ENCODE measurements at places on chromosomes 4 and X.

GRCh38 chr4:176492646-176493302 lies 173.0 kb downstream of the SPCS3 start:
- no peak for DNase-seq

- no peak for DNase-seq
Observed at GRCh38 chrX:107601759-107602158, 26.6 kb upstream of the PRPS1 start.

DNA sequence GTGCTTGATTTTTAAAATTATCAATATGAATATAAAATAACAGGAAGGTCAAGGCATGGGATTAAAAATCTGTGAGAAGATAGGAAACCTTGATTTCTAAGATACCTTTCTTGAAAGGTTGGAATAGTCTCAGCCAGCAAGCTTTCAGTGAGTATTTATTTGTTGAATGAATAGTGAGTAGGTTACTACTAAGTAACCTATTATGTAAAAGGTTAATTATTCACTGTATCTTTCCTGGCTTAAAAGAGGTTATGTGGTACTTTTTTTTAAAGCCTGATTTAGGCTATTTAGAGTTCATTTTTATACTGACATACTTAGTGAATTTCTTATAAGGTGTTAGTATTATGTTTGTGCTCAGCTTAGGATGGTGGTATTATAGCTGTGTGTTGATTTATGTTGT lies 123.5 kb downstream of the PTPN13 start:
- DNase-seq = no peak

- DNase-seq = no peak
Observed at GRCh38 chr4:155367608-155368007, 9.2 kb downstream of the MAP9 start.

- no peak for DNase-seq
Observed at GRCh38 chr4:79854856-79855502, 218.1 kb downstream of the ANTXR2 start.

DNA sequence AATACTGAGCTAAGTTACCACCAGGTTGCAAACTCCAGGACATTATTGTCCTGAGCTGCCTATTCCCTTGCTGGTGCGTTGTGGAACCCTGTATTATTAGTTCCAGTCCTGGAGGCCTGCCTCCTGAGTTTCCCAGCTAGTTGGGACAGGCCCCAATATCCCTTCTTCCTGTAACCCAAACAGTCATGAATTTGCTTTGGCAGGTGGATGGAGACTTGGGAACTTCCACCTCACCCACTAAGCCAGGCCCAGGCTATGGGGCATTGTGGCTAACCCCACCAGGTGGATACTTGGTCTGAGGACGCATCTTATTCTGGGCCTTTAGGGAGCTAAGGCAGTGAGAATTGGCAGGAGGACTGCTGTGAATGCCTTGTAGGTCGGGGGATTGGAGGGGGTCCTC lies 5.0 kb downstream of the RBM3 start:
- no peak for DNase-seq

DNA sequence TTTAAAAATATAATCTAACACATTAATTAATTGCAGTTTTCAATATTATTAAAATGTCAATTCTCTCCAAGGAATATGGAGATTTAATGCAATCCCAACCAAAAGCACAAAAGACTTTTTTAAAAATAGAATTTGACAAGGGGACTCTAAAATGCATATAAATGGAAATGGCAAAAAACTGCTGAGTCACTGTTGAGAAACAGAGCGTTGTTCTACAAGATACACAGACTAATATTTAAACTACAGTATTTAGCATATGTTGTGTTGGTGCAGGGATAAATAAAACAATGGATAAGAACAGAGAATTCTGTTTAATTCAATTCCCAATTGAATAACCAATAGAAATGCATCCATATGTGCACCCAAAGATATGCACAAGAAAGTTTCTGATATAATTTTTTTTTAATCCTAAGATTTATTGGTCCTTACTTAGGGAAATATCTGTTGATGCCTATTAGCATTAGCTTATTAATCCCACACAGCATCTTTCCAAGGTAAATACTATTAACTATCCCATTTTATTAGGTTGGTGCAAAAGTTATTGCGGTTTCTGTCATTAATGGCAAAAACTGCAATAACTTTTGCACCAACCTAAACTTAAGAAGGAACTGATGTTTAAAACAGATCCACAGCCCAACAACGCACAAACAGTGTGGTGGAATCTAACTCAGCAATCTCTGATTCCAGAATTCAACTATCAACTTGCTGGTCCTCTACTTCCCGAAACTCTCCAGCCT lies 86.8 kb upstream of the VEGFC start:
- DNase-seq = no peak

- DNase-seq = no peak
Observed at GRCh38 chr4:94354474-94354896, 11.8 kb upstream of the HPGDS start.
